ENCODE measurements at places on chromosomes 13 and 19.

DNA sequence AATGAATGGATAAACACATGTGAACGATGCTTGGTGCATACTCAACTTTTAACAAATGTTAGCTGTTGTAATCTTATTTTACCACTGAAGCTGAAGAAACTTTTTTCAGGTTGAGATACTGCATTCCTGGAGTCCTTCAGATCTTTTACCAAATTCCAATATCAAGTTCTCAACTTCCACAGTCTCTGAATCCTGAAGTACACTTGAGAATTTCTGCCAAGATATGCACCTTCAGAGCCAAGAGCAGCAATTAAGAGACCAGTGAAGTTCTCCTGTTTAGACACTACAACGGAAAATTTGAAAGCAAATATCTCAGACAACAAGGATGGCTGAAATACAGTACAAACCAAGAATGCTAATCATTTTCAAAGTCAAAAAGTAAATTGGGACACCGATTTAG lies 84.6 kb upstream of the MTIF3 start:
- DNase-seq = no peak

GRCh38 chr19:39434123-39435076 lies 1.3 kb downstream of the RPS16 start:
- no peak for DNase-seq

- peak; percentile 8 for DNase-seq
These were observed 43.1 kb downstream of the CYP4F22 start for GRCh38 chr19:15551293-15552004.

DNA sequence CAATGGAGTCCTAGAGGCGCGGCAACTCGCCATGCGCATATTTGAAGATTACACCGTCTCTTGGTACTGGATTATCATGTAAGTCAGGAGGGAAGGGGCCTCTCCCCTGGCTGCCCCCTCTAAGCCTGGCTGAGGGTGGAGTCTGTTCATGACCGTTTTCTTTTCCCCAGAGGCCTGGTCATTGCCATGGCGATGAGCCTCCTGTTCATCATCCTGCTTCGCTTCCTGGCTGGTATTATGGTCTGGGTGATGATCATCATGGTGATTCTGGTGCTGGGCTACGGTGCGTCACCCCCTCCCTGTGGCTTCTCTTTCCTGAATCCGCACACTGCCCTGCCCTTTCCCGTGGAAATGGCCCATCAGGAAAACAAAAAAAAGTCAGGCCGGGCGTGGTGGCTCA lies 6.5 kb downstream of the SLC44A2 start:
- no peak for DNase-seq

- no peak for DNase-seq
These were observed 9.5 kb downstream of the ERFL start for GRCh38 chr19:41918653-41919244.
